Activated naive CD8-positive, alpha-beta T cell treated with anti-CD3 and anti-CD28 coated beads, Interleukin-2, amount 10 ng/mL, durations not matched to agents 7 days and 5 days (primary cell): ENCODE measurements at places on chromosomes 16 and 17.

- DNase-seq, result no peak
Measured at GRCh38 chr16:9840761-9841665, 341.2 kb downstream of the GRIN2A start.

DNA sequence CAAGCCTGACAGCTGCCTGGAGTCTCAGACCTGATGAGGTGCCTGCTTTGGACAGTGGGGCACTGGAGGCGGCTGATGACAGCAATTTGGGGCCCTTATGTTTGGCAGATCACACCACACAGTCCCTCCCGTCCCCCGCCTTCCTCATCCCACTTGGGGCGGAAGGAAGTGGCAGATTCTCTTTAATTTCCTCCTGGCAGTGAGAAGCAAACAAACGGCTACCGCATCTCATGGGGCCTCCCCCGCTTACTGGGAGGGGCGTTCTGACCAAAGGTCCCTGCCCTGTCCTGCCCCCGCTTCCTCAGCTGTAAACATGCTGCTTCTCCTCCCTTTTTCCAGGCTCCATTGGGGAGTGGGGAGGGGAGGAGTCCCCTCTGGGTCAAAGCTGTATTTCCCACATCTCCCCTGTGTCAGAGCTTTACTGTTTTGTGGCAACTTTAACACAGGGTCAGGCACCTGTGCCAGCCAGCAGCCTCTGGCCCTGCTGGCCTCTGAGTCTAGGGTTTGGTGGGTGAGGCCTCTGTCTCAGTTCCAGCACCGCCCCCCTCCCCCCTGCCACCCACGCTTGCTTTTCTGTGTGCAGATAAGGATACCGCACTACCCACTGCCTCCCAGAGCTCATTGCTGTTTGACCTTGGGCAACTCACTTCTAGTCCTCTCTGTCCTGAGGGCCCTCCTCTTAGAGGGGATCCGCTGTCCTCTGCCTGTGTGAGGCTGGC lies 5.4 kb upstream of the NFATC3 start:
- DNase-seq, result peak; percentile 75

- DNase-seq, result peak; percentile 62
Measured at GRCh38 chr17:58330538-58330996, 2.0 kb upstream of the TSPOAP1 start.

DNA sequence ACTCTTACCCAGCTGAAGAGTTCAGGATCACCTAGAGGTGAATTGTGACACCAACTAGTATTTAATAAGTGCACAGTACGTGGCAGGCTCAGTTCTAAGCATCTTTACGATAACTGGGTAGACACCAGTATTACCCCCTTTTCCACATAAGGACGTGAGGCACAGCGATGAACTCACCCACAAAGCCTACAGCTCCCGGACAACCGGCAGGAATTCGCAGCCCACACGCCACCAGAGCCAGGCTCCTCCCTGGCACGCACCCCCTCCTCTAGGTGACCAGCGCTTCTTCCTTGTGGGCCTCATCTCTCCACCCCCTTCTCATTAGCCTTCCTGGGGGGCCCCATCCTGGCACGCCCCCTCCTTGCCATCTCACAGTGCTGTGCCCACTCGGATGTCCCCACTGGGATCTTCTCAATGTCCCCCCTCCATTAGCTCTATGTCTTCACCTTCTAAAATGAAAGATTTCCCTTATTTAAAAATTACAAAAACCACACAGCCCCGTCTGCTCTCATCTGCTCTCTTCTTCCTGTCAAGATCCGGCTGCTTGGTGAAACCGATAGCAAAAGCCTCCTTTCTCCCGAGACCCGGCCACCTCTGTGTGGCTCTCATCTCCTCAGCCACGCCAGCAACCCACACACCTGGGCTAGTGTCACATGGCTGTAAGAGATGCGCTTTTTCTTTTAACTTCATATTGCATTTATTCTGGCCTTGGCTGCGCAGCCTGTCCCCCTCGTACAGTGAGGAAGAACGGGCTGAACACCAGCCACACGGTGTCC lies 20.8 kb downstream of the IFT140 start:
- no peak for DNase-seq

- DNase-seq, result no peak
Measured at GRCh38 chr16:35744726-35745125, 2285.3 kb downstream of the TP53TG3F start.

DNA sequence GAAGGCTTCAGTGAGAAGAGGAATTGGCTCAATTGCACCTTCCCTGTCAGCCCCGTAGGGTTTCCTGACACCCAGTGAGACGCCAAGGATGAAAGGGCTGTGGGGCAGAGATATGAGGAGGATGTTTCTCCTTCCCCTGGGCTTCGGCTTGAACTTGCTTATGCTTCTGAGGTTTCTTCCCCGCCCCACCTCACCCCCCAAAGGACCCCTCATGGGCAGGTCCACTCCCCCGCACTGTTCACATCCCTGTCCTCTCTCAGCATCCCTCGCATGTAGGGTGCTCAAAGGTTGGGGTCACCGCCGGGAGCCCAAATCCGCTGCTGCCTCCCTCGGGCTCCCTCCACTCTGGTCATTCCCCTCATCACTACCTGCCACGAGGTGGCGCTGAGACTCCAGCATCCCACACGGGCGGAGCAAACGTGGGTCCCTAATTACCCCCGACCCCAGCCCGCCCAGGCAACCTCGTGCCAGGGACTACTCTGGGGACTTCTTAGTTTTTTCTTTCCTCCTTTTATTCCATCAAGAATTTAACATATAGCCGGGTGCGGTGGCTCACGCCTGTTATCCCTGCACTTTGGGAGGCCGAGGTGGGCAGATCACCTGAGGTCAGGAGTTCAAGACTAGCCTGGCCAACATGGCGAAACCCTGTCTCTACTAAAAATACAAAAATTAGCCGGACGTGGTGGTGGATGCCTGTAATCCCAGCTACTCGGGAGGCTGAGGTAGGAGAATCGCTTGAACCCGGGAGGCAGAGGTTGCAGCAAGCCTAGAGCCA lies 3.3 kb upstream of the TRARG1 start:
- DNase-seq, result peak; percentile 83

- no peak for DNase-seq
Measured at GRCh38 chr17:64183815-64184214, 53.9 kb upstream of the ERN1 start.

DNA sequence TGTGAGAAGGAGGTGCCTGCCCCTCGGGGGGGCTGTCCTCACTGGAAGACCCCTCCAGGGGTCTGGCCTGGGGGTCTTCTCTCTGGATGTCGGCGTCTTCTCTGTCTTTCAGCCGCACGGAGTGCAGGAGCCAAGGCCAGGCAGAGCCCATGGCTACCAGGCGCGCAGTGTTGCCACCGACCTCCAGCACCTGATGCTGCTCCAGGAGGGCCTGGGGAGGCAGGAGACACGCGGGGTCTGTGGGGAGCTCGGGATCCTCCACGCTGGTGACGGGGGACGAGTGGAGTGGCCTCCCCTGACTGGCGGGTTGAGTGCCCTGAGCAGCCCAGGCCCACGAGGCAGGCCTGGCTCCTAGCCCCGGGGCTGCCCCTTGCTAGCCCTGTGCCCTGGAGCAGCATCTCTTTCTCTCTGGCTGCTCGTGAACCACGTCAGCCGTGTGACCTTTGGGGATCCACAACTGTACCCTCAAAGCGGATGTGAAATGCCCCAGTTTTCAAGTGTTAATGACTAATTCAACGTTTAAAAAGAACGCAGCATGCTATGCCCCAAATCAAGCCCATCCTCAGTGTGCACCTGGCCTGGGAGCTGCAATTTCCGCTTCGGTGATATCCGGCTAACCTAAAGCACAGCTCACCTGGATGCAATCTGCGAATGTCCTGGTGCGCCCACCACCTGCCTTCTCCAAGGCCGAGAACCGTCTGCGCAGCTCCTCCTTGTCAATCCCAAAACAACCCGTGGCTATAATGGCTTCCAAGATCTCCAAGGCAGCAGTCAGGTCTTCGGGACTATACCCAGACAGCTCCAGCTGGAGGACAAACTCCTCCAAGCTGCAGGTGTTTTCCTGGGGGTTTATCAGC lies 62.9 kb downstream of the IL21R start:
- DNase-seq, result no peak

GRCh38 chr17:21263376-21263775 lies 10.2 kb upstream of the NATD1 start:
- no peak for DNase-seq

DNA sequence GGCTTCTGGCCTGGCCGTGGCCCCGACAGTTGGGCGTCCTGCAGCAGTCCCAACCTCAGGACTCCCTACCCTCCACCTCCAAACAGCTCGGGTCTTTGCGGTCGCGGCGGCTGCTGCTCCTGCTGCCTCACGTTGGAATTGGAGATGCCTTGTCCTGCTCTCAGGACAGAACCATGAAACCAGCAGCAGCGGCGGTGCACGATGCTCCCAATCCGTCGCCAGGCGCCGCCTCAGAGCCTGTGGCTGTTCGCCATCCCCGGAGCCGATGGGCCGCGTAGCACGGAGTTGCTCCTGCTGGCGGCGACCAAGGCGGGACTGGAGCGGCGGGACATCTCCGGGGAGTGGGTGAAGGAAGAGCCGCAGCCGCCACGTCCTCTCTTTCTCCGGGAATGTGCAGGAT lies 1965.9 kb downstream of the TP53TG3F start:
- no peak for DNase-seq

DNA sequence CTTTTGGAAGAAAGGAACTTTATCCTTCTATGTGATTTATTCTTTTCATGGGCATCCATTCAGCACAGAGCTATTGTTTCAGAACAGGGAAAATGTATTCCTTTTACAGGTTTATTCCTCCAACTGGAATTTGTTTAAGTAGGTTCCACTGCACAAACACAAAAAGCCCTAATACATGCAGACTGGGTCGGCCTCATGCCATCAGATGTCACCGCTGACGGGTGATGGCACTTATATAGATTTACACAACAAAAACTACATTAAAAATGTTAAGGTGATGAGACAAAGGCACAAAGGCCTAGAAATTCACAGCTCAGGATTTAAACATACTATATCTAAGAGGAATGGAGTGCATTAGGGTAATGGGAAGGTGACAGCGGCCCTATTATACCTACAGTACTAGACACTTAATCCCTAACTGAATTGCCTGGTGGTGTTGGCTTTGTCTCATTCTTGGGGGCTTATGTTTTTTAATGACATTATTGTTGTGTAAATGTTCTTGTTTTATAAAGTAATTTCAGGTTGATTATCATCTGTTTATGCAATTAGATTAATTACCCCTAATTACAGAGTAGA lies 276.4 kb upstream of the PSMD7 start:
- no peak for DNase-seq

GRCh38 chr17:10403589-10403988 lies 18.2 kb downstream of the MYH8 start:
- no peak for DNase-seq

- DNase-seq, result no peak
Measured at GRCh38 chr17:66480243-66480642, 177.8 kb downstream of the PRKCA start.

GRCh38 chr17:16423226-16423872 lies 8.0 kb downstream of the TRPV2 start:
- DNase-seq, result no peak

DNA sequence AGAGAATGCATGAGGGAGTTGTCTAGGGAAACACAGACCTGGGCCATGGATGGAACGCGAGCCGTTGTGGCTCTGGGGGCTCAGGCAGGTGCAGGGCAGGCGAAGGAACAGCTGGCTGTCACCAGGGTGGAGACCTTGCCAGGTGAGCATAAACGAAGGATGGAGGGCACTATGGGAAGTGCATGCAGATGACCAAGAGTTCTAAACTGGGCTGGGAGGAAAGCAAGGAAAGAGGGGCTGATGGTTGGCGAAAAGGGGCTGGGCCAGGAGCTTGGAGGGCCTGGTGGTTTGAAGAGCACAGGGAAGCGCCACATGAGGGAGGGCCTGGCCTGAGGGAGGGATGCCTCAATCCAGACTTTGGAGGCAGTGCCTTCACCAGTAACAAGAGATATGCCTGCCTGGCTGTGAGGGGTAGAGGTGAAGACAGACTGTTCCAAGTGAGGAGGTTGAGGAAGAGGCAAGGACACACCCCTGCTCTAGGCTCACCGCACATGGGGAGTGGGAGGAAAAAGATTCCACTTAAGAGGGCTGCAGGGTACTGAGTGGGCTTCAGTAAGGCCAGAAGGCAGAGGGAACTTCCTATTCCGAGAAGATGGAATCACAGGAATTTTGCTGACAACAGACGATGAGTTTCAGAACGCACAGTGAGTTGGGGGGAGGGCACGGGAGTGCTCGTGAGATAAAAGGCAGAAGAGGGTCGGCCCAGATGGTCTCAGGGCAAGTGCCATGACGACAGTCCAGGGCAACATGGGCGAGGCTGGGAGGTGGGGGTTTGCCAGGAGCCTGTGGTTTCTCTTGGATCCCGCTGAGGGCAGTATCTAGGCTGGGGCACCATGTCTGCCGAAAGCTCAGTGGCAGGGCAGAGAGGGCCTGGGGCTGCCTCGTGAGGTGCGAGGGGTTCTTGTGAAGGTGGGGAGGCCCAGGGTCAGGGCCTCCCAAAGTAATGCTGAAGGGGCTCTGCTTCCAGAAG lies 20.6 kb downstream of the B9D1 start:
- DNase-seq, result no peak

DNA sequence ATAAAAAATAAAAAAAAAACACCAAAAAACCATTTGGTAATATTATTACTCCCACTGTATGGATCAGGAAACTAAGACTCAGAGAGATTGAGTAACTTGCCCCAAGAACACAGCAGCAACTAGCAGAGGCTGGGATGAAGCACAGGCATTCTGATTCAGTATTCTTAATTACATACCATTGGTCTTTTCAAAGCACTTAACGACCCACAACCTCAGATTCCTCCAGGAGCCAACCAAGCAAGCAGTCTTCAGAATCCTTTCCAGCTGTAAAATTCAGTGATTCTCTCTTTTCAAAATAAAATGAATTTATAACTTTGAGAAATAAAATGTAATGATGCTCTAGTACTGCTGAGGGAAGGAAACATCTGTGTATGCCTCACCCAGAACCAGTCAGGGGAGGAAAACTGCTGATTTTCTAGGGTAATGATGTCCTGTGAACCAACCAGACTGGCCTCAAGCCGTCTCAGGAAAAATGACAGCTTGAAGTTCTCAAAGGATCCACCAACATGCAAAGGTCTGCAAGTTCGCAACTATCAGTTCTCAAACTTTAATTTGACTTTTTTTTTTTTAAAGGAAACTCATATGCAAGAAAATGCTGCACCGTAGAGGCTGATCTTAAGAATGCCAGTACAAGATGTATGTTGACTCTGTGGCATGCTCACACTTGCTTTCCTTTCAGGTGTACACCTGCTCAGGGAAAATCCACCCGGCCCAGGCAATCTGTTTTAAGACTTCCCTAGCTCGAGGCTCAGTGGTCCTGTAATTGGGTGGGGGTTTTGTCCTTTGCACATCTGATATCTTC lies 9.0 kb downstream of the CUEDC1 start:
- DNase-seq, result no peak
